ENCODE measurements at places on chromosomes 13 and 19.

DNA sequence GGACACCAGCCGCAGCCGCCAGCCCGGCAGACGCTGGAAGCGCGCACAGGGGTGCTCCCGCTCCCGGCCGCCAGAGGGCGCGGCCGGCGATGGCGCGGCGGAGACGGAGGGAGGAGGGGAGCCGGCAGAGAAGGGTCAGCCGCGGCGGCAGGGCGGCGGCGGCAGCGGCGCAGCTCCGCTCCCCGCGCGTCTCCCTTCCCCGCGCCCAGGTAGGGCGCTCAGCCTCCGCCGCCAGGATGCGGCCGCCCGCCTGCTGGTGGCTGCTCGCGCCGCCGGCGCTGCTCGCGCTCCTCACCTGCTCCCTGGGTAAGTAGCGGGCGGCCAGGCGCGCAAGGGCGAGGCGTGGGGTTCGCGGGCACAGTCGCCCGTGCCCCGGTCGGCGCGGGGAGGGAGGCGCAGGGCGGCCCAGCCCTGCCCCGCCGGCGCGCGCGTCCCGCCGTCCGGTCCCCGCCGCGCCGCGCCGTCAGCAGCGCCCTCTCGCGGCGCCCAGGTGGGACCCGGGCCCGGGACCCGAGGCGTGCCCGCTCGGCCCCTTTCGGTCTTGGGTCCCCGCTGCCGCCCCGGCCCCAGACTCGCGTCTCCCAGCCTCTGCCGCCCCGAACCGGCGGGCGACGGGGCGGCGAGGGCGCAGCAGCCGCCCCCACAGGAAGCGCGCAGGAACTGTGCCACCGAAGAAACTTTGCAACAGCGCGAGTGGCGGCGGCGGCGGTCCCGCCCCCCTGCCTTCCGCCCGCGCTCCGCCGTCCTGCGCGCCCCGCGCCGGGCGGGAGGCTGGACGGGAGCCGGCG lies at the start of gene B3GLCT:
B3GLCT (plus strand) TSS at position 127 of the 788 bp plus-strand sequence; CDS start at position 237, 110 bp downstream.
- peak; percentile 84 for DNase-seq

DNA sequence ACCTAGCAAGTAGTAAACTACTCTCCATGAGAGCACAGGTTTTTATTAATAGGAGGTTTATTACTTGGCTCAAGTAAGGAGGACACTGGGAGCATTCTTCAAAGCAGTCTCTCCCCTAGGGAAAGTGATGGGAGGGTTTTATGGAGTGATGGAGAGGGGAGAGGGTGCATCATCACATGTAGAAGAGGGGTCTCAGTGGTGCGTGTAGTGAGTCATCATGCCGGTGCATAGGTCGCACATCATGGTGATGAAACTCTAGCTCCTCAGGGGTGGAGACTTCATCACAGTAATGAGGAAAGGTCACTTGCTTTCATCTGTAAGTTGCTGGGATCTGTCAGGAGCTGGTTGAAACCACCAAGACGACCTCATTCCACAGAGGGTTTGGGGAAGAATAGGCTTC lies 210.8 kb upstream of the UBL3 start:
- DNase-seq: no peak

GRCh38 chr13:29535663-29536655 lies 59.5 kb downstream of the SLC7A1 start:
- no peak for DNase-seq

DNA sequence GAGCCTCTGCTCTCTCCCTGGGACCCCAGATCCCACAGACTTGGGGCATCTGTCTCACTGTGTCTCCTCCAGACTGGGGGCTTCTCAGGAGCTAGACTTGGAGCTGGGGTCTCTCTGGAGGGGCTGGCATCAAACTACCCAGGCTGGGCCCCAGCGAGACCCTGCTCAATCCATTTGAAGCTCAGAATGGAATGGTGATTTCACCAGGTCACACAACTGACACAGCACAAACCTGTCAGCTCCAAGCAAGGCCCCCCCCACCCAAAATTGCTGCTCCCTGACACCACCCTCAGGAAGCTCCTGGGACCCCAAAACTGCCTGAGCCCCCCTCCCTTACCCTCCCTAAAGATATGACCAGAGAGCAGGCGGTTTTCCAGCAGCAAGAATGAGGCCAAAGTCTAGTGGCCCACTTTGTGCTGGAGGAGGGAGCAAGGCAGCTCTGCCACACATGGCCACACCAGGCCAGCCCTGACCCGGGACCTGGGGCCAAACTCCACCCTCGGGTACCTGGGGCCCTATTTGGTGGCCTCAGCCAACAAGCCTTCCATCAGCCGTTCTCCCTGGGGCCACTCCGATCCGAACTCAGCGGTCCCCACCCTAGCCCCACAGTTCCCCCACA lies 2.4 kb downstream of the NR2F6 start:
- DNase-seq: no peak

DNA sequence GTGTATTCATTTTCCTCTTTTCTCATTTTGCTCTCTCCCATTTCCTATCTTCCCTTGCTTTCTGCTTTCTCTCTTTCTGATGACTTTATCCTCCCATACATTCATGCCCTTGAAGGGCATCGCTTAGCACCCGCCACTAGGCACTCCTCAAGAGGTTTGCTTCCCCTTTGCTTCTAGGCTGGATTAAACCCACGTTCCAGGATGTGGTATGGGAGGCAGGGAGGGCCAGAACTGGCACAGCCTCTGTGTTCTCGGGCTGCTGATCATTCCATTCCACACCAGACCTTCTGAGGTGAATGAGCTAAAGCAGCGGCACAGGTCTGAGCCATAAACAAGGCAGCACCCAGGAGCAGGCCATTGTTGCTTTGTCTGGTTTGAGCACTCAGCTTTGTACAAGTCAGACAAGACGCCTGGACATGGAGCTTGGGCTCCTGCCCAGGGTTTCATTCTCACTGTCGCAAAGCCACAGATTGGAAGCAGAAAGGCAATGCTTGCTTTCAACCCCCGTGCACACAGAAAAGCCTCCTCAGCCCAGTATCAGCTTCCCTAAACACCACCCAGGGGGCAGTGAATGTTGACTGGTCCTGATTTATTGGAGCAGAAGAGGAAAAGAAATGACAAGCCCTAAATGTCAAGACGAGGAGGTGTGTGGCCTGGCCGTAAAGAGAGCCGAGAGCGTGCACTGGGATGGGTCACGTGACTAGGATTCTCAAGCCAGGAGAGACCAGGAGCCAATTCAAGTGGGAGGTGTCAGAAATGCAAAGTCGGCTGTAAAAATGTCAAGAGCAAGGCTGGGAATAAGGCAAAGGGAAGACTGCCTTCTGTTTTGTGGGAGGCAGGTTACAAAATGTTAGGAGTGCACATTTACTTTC lies 218.0 kb upstream of the SERP2 start:
- DNase-seq: no peak

DNA sequence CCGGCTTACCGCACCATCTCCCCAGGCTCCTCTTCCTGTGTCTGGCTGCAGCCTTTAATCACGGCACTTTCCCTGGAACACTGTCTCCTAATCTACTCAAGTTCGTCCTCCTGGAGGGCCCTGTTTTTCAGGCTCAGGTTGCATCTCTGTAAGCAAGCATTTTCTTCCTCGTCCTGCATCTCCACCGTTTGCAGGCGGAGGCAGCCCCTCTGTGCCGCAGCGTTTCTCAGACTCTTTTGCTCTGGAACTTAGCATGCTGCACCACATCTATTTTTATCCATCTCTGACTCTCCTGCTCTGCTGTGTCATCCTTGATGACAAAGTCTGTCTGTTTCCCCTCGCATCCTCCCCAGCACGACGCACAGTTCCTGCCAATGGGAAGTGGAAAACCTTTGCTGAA lies 117.5 kb downstream of the ATP8A2 start:
- no peak for DNase-seq

GRCh38 chr19:41501854-41502253 lies 58.9 kb downstream of the ERICH4 start:
- DNase-seq: no peak

DNA sequence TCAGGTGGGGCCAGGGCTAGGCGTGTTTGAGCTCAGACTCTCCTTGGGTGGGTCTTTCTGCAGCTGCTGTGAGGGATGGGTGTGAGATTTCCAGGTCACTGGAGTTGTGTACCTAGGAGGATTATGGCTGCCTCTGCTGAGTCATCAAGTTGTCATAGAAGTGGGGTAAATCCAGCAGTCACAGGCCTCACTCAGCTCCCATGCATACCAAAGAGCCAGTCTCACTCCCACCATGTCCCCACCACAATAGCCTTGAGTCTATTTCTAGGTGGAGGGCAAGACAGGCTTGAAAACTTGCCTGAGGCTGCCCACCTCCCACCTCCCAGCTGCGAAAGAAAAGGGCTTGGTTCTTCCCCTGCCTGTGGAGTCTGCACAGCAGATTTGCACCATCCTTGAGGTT lies 194.0 kb upstream of the PCDH17 start:
- DNase-seq: no peak

GRCh38 chr19:55273978-55274707 lies 5.8 kb downstream of the HSPBP1 start:
- DNase-seq: no peak

Data from CD4-positive, alpha-beta T cell treated with Interleukin-4 for 1 hour (primary cell).